ENCODE measurements at places on chromosomes 3 and 15.

GRCh38 chr15:77867266-77868047 is 210.1 kb downstream of the TBC1D2B start:
- no peak overlapping the region for H3K27ac ChIP-seq
- no peak for DNase-seq
- H3K36me3 ChIP-seq = no peaks in the 10 kb centered on the region
- no peaks in the 10 kb centered on the region for H3K4me1 ChIP-seq
- H3K27me3 ChIP-seq = no peaks in the 10 kb centered on the region

GRCh38 chr3:107855710-107856109 is 235.1 kb downstream of the CD47 start:
- no peak overlapping the region for H3K27ac ChIP-seq
- no peaks in the 10 kb centered on the region for H3K36me3 ChIP-seq
- H3K4me1 ChIP-seq = no peaks in the 10 kb centered on the region
- H3K4me3 ChIP-seq = no peak overlapping the region
- H3K27me3 ChIP-seq = no peaks in the 10 kb centered on the region
- DNase-seq = no peak

DNA sequence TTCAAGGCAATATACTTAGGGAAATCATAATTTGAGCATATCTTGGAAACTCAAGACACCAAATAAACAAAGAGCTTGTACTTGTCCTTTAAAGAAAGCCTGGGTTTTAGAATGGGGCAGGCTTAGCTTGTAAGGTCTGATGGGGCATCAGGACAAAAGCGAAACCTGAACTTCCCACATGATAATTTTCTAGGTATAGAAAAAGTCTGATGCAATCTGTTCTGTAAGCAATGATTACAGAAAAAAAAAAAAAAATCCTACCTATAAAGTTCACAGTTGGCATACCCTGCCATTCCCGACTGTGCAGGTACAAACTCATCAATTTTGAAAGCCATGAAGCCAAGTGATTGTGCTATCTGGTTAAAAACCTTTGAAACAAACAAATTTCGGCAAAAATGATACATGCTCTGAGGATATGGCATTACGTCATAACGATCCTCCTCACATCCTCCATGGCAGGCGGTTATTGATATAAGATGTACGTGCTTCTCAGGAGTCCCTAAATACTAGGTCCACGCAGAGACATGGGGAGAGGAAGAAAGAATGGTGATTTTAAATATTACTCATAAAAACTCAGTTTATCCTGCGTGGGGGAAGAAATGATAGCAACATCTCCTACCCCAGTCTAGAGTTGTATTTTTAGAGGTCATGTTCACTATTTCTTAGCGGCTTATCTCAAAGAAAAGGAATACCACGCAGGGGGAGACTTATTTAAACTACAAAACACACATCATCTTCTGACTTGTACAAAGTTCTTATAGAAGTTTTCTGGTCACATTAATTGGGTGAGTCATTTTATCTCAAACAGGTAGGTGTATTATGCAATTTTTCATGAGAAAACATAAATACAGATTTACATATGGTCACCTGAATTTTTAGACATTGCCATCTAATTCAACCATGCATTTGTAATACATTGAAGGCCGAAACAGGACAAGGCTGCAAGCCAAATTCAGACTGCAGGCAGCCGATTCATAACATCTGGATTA is 27.0 kb downstream of the MB21D2 start:
- no peak for DNase-seq
- no peaks in the 10 kb centered on the region for H3K36me3 ChIP-seq
- H3K27me3 ChIP-seq = no peaks in the 10 kb centered on the region
- H3K4me1 ChIP-seq = peaks cover 20% of the 10 kb centered on the region
- no peak overlapping the region for H3K4me3 ChIP-seq

DNA sequence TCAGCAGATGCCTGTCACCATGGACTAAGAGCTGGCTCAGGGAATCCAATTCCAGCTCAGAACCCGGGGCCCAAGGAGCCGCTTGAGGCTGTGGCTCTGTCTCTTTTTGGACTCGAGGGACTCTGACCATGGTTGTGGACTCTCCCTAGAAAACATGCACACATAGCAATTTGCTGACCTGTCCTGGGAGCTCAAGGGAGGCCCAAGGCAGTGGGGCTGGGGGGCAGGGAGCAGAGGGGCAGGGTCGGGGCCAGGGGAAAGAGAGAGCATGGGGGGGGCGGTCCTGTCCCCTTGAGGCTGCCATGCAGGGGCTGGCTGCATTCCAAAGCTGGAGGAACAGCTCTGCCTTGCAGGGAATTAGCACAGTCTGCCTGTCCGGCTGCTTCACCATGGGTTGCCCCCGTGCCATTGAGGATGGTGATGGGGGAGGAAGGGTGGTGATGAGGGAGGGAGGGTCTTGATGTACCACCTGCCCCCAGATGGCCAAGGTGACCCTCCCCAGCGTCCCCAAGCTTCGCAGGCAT is 190.1 kb downstream of the GOLGA6L6 start:
- H3K27me3 ChIP-seq = no peaks in the 10 kb centered on the region
- H3K36me3 ChIP-seq = no peaks in the 10 kb centered on the region
- no peak overlapping the region for H3K4me3 ChIP-seq
- DNase-seq = no peak
- no peak overlapping the region for H3K27ac ChIP-seq

DNA sequence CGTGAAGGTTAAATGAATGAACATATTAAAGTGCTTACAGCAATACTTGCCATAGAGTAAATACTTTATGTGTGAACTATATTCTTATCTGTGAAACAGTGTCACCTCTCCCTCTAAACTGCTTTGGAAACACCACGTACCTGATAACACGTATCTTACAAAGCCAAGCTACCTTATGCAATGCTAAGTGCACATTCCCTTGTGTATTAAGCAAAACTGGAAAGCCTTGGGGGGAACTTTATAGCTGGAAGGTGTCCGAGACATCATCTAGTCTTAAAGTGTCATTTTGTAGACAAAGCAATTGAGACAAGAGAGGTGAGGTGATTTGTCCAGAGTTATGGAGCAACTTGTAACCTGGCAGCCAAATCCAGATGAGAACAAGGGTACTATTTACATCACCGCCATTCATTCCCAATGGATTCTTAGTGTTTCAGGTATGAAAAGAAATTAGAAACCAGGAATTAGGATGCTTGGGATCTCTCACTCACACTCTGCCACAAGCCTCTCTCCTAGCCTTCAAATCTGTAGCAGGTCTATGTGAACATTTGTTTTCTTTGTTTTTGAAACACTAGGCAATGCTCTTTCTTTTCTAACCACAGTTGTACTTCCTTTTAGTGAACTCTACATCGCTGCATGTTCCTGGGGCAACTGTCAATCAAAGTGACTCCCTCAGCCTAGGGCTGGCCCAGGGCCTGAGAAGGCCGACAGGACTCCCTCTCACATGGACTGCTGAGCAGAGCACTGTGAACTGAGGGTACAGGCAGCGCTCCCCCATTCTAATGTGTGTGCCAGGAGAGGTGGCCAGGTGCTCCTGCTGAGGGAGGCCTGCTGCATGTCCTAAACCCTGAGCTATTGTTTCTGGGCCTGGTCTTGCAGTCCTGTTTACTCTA is 13.9 kb upstream of the MGLL start:
- H3K27me3 ChIP-seq = no peaks in the 10 kb centered on the region
- H3K27ac ChIP-seq = no peak overlapping the region
- DNase-seq = no peak
- no peak overlapping the region for H3K4me3 ChIP-seq
- no peaks in the 10 kb centered on the region for H3K36me3 ChIP-seq
- H3K4me1 ChIP-seq = no peaks in the 10 kb centered on the region

- H3K27me3 ChIP-seq = no peaks in the 10 kb centered on the region
- no peaks in the 10 kb centered on the region for H3K4me1 ChIP-seq
- H3K27ac ChIP-seq = no peak overlapping the region
- DNase-seq = no peak
- no peaks in the 10 kb centered on the region for H3K36me3 ChIP-seq
Measured at GRCh38 chr3:197242784-197243432, 55.5 kb downstream of the DLG1 start.

DNA sequence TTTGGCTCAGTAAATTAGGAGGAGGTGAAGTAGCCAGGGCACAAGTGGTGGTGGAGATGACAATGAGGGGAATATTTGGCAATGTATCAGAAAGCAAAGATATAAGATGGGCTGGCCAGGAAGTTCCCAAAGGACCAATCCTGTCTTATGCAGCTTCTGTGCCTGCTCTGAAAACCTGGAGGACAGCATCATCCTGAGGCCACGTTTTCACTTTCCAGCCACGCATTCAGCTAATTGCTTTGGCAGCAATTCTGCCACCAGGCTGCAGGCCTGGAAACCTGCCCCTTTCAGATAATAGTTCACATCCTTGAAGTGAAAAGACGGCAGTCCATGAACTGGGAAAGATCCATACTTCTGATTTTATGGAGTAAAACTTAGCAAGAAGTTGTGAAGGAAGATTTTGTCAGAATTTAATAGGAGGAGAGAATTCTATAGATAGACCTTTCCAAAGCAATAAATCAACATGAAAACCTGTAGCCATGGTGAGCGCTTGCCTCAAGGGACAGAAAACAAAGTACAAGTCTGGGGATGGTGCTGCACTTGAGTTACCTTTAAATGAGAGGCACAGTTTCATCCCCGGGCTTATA is 682.5 kb downstream of the GRM7 start:
- H3K27ac ChIP-seq = no peak overlapping the region
- no peaks in the 10 kb centered on the region for H3K4me1 ChIP-seq
- H3K4me3 ChIP-seq = no peak overlapping the region
